Activated CD4-positive, CD25-positive, alpha-beta regulatory T cell treated with anti-CD3 and anti-CD28 coated beads, Interleukin-2, amount 50 U/mL, for 16 hours (primary cell): ENCODE measurements at places on chromosomes 5 and 9.

GRCh38 chr5:135193213-135194125 lies 159.4 kb upstream of the PITX1 start:
- no peak for DNase-seq

- no peak for DNase-seq
Measured at GRCh38 chr9:616694-617093, 224.8 kb upstream of the DMRT1 start.

GRCh38 chr9:76297721-76298239 lies 96.4 kb downstream of the RFK start:
- no peak for DNase-seq

- no peak for DNase-seq
Measured at GRCh38 chr5:98840946-98841345, 67.5 kb downstream of the RGMB start.

DNA sequence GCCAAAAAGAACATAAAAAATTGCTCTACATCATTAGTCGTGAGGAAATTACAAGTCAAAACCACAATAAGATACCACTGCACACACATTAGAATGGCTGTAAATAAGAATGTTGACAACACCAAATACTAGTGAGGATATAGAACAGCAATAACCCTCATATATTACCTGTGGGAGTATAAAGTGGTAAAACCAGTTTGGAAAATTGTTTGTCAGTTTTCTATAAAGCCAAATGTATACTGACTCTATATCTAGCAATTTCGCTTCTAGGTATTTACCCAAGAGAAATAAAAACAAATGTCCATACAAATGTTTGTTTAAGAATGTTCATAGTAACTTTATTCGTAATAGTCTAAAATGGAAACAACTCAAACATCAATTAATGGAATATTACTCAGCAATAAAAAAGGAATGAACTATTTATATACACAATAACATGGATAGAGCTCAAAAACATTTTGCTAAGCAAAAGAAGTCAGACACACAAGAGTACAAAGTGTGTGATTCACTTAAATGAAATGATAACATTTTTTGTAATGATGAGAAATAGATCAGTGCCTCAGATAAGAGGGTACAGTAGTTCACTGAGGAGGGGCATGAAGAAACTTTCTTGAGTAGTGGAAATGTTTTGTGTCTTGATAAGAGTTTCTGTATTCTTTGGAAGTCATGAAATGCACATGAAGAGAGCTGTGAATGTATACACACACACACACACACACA lies 219.6 kb upstream of the ZNF462 start:
- no peak for DNase-seq

- DNase-seq = no peak
Measured at GRCh38 chr9:114172981-114173833, 17.9 kb downstream of the COL27A1 start.

DNA sequence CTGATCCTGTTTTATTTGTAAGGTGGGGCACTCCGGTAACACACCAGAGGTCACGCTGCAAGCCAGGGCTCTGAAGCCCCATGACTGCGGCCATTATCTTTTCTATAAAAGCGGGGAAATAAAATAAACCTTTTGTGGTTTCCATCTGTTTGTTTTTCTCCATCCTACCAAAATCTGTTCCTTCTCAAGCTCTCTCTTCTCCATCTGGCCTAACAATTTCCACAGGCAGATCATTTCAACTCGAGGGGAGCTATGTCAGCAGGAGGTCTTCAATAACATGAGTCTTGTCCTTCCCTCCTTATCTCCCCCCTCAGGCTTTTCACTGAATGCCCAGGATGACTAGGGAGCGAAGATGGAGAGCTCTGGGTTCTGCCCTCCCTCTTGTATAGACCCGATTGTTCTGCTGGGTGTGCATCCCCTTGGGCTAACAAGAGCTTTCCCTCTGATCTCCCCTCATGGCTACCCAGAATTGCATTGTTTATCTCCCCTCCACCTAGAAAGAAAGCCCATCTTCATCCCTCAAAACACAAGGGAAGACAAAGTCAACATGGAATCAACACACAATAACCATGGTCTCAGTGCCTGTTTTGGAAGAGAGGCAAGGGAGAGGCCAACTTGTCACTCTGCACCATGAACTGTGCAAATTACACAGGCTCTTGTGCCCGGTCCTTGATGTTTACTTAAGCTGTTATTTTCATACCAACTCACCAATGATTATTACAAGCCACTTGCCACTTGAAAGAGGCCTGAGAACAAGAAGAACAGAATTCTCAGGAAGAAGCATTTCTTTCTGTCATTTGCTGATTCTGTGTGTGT lies 187.8 kb downstream of the FANCC start:
- no peak for DNase-seq

GRCh38 chr5:35516271-35516670 lies 101.4 kb upstream of the SPEF2 start:
- DNase-seq = no peak

GRCh38 chr5:35201291-35201690 lies 29.0 kb downstream of the PRLR start:
- DNase-seq = no peak

- no peak for DNase-seq
Measured at GRCh38 chr9:121219530-121219929, 17.9 kb upstream of the RAB14 start.

GRCh38 chr5:24183981-24184380 lies 460.8 kb downstream of the CDH10 start:
- no peak for DNase-seq

- DNase-seq = no peak
Measured at GRCh38 chr5:126009566-126009965, 413.6 kb upstream of the GRAMD2B start.

- no peak for DNase-seq
Measured at GRCh38 chr9:133044125-133044524, 13.3 kb downstream of the GTF3C5 start.

- DNase-seq = no peak
Measured at GRCh38 chr9:36956908-36957307, 77.2 kb downstream of the PAX5 start.
